ENCODE measurements at places on chromosomes 6 and 20.

DNA sequence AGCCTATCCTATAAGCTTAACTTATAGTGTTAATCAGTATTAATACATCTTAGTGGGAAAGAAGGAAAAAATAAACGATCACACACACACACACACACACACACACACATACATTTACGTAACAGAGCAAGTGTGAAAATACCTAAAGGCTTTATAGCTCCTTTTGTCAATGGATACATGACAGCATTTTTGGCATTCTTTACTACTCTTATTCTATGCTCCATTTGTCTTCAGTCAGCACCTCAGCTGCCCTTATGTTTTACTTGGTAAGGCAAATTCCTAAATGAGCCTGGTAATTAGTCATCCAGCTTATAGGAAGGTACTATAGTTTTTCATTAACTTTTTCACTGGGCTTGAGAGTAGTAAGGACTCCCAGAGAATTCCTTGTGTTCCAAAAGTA lies 25.1 kb upstream of the SLC17A3 start:
- no peak for DNase-seq

DNA sequence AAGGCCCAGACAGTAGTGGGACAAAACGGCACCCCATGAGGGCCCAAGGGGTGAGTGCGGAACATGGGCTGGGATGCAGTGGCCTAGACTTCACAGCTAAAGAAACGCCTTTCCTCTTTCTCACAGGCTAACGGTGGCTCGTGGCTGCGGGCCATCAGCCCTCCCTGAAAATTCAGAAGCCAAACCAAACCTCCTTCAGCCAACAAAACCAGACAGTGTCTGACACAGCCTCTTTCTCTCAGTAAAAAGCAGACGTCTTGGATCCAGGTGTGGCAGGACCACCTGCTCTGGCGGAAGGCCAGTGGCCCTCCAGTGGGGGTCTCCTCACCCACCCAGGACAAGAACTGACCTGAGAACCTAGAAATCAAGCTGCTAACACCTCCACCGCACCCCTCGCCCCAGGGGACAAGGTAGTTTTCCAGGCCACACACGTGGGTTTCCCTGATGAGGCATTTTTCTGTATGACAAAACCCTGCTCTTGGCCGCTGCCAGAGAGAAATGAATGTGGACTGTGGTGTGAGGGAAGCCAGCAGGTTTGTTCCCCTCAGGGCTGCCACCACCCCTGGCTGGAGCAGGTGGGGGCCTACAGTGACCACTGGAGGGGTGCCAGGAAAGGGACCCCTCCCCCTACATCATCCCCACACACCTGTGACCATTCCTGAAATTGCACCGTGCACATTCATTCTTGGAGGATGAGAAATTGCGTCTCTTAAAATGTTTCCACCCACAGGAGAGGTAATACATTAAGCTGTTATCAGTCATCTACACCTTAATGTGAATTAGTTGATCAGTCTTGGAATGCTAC lies 76.8 kb upstream of the PIM1 start:
- DNase-seq: no peak

GRCh38 chr20:39897781-39898466 lies 791.1 kb downstream of the MAFB start:
- DNase-seq: no peak

DNA sequence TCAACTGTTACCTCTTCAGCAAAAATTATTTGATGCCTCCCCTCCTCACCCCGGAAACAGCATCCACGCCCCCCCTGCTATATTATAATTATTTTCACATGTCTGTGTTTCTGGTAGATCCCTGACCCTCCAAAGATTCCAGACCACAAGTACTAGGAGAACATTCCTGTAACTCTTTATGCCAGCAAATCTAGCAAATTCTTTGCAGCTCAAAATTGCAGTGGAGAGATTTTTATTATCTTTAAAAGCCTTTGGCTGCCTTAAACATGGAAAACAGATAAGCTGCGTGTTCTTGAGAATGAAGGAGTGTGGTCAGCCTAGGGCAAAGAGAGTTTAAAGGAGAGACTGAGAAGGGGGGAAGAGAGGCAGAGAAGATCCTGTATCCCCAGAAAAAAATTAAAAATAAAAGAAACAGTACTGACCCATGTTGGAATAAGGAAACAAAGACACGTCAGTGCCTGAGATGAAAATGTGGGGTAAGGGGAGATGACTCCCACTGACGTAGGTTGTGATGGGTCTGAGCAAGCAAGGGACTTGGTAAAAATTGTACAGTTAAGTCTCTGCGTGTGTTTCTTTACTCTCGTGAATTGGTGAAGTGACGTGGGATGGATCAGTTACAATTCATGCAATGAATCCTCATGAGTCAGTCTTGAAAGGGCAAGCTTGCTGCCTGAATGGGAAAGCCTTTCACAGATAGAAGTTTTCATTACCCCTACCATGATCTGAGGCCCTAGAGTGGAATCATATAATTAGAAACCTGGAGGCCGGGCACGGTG lies 8.3 kb downstream of the ID4 start:
- DNase-seq: no peak

- no peak for DNase-seq
These were observed 28.7 kb upstream of the AAR2 start for GRCh38 chr20:36207602-36208001.

- no peak for DNase-seq
These were observed 26.5 kb downstream of the FAM229B start for GRCh38 chr6:112113918-112114317.

- DNase-seq: no peak
These were observed 100.4 kb upstream of the TCF21 start for GRCh38 chr6:133788556-133788955.

- no peak for DNase-seq
These were observed 2.9 kb upstream of the BMP2 start for GRCh38 chr20:6764619-6765018.

DNA sequence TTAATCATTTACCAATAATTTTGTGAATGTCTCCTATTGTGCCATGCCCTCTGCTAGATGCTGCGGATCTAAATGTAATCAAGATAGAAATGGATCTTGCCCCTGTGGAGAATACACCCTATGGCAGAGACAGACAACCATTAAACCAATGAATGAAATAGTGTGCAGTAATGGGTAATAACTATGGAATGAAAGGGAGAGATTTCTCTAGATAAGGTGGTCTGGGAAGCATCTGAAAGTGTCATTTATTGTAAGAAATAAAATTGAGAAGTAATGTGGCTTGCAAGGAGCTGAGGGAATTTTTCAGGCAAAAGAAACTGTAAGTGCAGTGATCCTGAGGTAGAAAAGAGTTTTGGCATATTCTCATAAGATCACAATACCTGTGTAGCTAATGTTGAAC lies 430.0 kb downstream of the LMBRD1 start:
- no peak for DNase-seq

DNA sequence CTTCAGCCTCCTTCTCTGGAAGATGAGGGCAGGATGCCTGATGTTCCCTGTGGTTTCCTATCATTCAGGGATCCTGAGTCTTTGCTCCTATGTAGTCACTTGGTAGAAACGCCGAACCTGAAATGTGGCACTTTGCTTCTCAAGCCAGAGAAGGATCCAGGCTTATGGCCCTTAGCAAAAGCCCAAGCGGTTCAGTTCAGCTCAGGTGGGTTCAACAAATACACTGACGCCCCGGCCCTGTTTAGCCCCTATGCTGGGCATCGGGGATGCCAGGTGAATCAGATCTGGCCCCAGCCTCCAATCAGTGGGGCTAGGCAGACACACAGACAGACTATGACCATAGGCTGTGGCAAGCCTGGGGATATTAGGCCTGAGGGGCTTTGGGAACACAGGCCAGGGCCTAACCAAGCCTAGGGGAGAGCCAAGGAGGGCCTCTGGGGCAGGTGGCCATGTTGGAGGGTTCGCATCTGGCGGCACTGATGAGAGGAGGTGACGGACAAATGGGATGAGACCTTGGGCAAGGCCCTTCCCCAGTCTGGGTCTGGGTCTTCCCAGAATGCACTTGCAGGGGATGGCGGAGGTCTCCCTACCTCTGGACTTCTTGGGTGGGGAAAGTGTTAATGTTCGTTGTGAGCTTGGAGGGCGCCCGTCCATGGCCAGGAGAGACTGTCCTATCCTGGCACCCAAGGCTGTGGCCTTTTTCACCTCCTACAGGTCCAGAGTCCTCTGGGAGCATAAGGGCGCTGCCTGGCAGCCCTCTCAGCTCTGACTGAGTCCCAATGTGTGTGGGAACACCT lies 17.6 kb upstream of the SRC start:
- DNase-seq: no peak

- DNase-seq: no peak
These were observed 96.0 kb downstream of the HFE start for GRCh38 chr6:26183237-26183580.

GRCh38 chr6:126788861-126789365 lies 329.6 kb upstream of the RSPO3 start:
- no peak for DNase-seq

- DNase-seq: no peak
These were observed 248.8 kb upstream of the MAP3K7 start for GRCh38 chr6:90835596-90836212.

DNA sequence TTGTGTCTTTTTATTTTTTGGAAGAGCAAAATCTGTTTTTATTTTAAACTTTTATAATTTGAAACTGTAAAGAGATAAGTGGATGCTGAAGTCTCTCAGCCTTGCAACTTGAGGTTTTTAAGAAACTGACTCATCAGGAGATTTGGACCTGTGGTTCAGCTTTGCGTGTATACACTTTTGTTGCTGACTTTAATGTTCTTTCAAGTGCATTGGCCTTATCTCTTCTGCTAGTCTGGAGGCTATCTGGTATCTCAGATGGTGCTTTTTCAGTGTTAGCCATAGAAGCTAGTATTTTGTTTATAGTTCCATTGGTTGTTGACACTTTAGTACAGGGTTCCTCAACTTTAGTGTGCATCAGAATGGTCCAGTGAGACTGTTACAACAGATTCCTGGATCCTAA lies 504.0 kb upstream of the SPTLC3 start:
- no peak for DNase-seq

DNA sequence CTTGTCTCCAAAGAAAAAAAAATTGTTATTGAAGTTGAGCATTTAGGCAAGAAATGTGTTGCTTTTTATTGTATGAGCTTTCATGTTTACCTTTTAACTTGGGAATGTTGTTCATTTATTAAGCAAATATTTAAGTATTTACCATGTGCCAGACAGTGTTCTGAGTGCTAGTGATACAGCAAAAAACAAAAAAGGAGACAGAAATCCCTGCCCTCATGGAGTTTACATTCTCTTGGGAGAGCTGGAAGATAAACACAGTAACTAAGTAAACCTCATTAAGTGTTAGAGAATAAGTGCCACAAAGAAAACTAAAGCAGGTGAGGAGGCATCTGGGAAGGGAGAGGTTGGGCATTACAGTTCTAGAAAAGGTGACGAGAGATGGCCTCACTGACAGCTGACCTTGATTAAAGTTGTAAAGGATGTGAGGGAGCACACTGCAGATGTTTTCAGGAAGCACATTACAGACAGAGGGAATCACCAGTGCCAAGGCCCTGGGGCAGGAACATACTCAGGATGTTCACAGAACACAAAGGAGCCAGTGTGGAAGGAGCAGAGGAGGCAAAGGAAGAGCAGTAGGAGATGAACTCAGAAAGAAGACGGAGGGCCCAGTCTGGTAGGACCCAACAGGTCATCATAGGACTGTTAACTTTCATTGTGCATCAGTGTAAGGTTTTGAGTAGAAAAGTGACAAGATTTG lies 33.5 kb downstream of the XRN2 start:
- DNase-seq: no peak

DNA sequence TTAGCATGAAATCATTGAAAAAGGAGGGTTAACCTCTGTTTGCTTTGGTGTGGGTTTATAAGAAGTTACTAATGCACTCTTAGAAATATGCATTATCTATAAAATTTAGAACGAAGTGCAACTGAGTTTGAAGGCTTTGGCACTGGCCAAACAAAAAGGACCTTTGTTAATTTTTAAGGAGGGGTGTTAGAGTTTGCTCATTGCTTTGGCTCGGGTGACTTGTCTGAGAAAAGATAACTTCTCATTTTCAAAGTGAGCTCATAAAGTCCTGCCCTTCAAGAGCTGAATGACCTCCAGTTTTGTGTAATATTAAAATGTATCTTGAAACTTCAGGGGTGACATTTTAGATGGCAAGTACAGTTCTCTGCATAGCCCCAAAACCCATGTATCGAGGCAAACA lies 25.9 kb downstream of the NEDD9 start:
- DNase-seq: no peak

DNA sequence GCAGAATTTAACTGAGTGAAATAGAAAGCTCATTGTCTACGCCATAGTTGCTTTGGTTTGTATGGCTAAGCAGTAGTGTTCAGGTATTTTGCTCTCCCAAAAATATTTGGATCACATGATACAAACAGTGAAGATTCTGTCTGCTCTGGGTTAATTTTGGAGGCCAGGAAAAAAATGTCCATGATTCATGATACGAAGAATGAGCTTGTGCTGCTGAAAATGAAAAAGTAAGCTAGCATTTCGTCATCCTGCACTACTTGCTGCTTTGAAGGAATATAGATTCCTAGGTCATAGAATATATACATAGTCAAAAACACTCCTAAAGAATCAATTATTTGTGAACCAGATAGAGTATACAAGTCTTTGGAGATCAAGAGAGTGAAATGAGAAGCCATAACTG lies 8.3 kb downstream of the WRNIP1 start:
- DNase-seq: no peak

DNA sequence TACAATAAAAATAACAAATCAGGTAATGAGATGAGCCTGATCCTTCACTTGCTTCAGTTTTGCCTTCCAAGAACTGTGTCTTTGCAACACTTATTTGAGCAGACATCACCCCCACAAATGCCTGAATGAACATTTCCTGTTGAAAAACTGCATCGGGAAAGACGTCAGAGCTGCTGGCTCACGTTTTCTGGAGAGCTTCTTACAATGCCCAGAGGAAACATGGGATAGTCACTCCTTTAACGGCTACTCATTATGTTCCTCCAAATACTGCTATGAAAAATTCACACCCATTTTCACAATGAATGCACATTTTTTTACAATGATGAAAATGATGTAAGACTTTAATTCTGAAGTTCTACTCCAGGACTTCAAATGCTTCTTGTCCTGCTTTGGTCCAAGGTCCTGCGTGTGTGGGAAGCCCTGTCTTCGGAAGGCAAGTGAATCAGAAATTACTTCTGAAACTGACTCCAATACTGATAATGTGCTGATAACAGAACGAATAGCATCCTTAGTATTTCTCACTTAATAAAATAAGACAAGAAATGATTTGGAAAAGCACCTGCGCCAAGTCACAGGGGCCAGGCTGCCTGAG lies 238.0 kb downstream of the ANKRD60 start:
- DNase-seq: no peak

DNA sequence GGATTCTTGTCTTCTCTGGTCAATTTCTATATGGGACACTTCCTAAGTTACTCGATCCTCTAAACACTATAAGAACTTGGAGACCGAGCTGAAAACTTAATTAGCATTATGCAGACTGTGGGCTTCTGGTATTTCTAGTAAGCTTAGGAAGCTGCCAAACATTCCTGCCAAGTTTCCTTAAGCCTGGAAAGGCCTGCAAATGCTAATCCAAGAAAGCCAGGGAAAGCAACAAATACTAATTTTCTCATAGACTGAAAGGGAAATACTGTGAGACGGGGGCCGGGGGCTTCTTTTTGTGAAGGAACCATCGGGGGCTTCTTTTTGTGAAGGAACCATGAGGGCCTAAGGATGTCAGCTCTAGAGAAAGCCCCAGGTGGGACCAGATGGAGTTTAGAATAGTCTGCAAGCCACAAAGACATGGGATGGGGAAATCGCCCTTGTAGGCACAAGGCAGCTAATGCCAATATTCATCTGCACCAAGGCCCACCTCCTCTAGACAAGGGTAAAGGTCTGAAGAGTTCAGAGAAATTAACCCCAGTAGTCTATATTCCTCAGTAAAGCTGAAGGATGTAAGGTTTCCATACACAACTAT lies 332.4 kb upstream of the PRDM1 start:
- no peak for DNase-seq

- no peak for DNase-seq
These were observed 446.6 kb upstream of the JAG1 start for GRCh38 chr20:11120431-11120830.

GRCh38 chr20:50379049-50379990 lies 130.9 kb upstream of the PTPN1 start:
- no peak for DNase-seq
